ENCODE measurements at places on chromosomes 6 and 20. TPM values are rescaled to one million over a fixed set of nuclear protein-coding genes. Genes with fewer than 3 reads are reported as not detected.
A peak's percentile ranks its signal among the peaks of the same experiment; 100 is the strongest.

DNA sequence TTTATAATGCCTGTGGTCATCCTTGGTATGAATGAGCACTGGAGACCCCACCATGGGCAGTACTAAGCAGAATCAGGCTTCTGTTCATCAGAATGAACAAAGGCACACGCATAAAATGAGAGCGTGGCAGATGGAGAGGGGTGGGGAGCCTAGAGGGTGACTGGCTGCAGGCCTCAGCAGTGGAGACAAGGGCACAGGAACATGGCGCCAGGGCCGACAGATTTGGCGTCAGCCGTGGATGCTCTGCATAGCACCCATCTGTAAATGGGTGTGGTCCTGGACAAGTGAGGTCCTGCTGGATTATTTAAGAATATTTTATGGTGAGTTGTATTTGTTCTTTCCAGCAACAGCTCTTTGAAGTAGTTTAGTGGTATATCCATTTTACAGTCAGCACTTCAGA is 33.1 kb downstream of the E2F3 start:
- peaks cover 9% of the 10 kb centered on the region for H3K36me3 ChIP-seq
- H3K27me3 ChIP-seq: no peaks in the 10 kb centered on the region
- H3K4me3 ChIP-seq: no peak overlapping the region
- H3K4me1 ChIP-seq: peaks cover 22% of the 10 kb centered on the region

GRCh38 chr6:166174031-166174430 is 6.4 kb upstream of the TBXT start:
- H3K36me3 ChIP-seq: no peaks in the 10 kb centered on the region
- H3K27ac ChIP-seq: no peak overlapping the region
- no peak for DNase-seq

- no peaks in the 10 kb centered on the region for H3K4me1 ChIP-seq
- H3K27me3 ChIP-seq: peaks cover 66% of the 10 kb centered on the region
- no peak for DNase-seq
- no peak overlapping the region for H3K27ac ChIP-seq
- no peak overlapping the region for H3K4me3 ChIP-seq
- no peaks in the 10 kb centered on the region for H3K36me3 ChIP-seq
Observed at GRCh38 chr20:57278457-57278856, 12.0 kb upstream of the BMP7 start.

GRCh38 chr20:41392871-41393704 is 26.5 kb upstream of the EMILIN3 start:
- H3K27ac ChIP-seq: no peak overlapping the region
- peaks cover 17% of the 10 kb centered on the region for H3K4me1 ChIP-seq
- H3K36me3 ChIP-seq: no peaks in the 10 kb centered on the region
- no peak for DNase-seq

Gene KCNQ5
- total RNA-seq: 5.5 TPM

- H3K4me3 ChIP-seq: no peak overlapping the region
- H3K27ac ChIP-seq: no peak overlapping the region
- H3K27me3 ChIP-seq: no peaks in the 10 kb centered on the region
Observed at GRCh38 chr6:107369493-107369892, 89.9 kb downstream of the PDSS2 start.

DNA sequence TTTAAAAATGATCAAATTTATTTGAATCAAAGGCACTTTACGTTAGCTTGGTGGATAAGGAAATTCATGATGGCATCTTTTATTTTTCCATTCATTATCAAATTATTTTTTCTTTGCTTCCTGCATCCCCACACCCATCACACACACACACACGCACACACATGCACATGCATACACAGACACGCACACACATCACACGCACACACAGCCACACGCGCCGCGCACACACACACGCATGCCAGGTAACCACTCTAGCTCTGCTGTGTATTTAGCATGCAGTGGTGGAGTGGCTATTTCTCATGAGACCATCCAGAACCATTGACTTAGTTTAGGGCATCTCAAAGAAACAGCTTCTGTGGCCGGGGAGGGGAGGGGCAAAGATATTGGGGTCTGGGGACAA is 47.0 kb downstream of the GNAS start:
- peaks cover 27% of the 10 kb centered on the region for H3K36me3 ChIP-seq
- DNase-seq: peak; percentile 34
- peak overlapping the region; percentile 31 for H3K27ac ChIP-seq
- no peaks in the 10 kb centered on the region for H3K27me3 ChIP-seq
- H3K4me3 ChIP-seq: no peak overlapping the region

Gene LPIN3
- 2.9 TPM for total RNA-seq

Gene BRPF3
- total RNA-seq: 29.4 TPM

Gene BFSP1
- 13.8 TPM for total RNA-seq

GRCh38 chr20:58571693-58572427 is 56.7 kb upstream of the APCDD1L start:
- no peaks in the 10 kb centered on the region for H3K36me3 ChIP-seq
- H3K4me3 ChIP-seq: peak overlapping the region; percentile 23
- DNase-seq: no peak
- peaks cover 41% of the 10 kb centered on the region for H3K4me1 ChIP-seq

Gene GCM1
- total RNA-seq: not detected

DNA sequence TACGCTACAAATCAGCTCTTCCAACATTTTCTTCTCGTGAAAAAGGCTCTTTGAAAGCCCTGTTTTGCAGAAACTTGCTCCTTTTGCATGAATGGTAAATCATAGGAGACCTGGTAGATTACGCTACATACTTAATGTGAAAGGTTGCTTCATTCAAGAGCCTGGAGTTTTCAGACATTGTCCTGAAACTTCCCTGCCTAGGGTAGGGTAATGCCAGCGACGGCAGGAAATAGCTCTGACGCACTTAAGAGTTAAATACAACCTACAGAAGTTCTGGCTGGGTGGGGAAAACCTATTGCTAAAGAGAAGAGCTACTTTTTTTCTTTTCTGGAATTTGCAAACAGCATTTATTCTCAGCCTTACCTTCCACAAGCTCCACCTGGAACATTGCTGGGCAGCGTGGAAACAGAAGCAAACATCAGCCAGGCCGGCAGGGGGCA is 144.5 kb downstream of the LPA start:
- peaks cover 3% of the 10 kb centered on the region for H3K27me3 ChIP-seq

- H3K4me3 ChIP-seq: no peak overlapping the region
- no peak overlapping the region for H3K27ac ChIP-seq
- H3K36me3 ChIP-seq: no peaks in the 10 kb centered on the region
- H3K27me3 ChIP-seq: no peaks in the 10 kb centered on the region
Observed at GRCh38 chr6:164184410-164184809, 769.9 kb downstream of the QKI start.

GRCh38 chr20:21682521-21682954 is 22.9 kb upstream of the PAX1 start:
- no peaks in the 10 kb centered on the region for H3K27me3 ChIP-seq
- no peaks in the 10 kb centered on the region for H3K36me3 ChIP-seq
- H3K27ac ChIP-seq: no peak overlapping the region
- DNase-seq: no peak
- no peak overlapping the region for H3K4me3 ChIP-seq

DNA sequence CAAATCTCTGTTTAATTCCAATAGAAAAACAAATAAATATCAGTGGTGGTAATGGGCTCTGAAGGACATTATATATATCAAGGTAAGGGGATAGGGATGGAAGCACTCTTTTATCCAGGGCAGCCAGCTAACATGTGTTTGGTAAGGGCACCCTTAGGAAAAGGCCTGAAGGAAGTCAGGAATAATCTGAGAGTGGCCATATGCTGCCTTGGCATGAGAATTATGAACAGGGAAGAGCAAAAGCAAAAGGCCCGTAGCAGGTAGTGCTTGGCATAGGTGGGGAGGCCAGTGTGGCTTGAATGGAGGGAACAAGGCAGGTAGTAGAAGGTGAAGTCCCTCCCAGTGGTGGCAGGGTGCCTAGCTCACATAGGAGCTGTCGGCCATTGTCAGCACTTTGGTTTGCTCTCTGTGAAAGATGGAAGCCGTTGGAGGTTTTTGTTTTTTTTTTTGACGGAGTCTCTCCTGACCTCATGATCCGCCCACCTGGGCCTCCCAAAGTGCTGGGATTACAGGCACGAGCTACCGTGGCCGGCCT is 39.6 kb upstream of the CSE1L start:
- H3K4me3 ChIP-seq: no peak overlapping the region
- DNase-seq: no peak
- no peaks in the 10 kb centered on the region for H3K4me1 ChIP-seq
- no peak overlapping the region for H3K27ac ChIP-seq

Gene CD2AP
- 18.1 TPM for total RNA-seq

GRCh38 chr6:4853782-4854511 is 77.7 kb downstream of the CDYL start:
- no peak overlapping the region for H3K4me3 ChIP-seq
- peaks cover 9% of the 10 kb centered on the region for H3K4me1 ChIP-seq
- no peak for DNase-seq
- no peaks in the 10 kb centered on the region for H3K27me3 ChIP-seq
- no peaks in the 10 kb centered on the region for H3K36me3 ChIP-seq
- H3K27ac ChIP-seq: no peak overlapping the region

DNA sequence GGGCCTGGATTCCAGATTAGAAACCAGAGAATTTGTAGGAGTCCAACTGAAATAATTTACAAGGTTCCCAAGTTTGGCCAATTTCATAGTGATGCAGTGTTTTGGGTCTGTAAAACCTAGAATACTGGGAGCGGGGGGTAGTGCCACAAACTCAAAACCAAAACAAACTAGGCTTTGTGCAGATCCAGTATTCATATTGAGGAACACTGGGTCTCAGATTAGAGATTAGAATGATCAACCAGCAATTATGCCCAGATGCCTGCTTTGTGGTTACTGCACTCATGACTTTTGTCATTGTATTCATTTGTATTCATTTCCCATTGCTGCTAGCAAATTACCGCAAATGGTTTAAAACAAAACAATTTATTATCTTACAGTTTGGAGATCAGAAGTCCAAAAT is 3.2 kb upstream of the NDUFAF4 start:
- no peak overlapping the region for H3K27ac ChIP-seq
- H3K4me1 ChIP-seq: peaks cover 19% of the 10 kb centered on the region
- DNase-seq: no peak

DNA sequence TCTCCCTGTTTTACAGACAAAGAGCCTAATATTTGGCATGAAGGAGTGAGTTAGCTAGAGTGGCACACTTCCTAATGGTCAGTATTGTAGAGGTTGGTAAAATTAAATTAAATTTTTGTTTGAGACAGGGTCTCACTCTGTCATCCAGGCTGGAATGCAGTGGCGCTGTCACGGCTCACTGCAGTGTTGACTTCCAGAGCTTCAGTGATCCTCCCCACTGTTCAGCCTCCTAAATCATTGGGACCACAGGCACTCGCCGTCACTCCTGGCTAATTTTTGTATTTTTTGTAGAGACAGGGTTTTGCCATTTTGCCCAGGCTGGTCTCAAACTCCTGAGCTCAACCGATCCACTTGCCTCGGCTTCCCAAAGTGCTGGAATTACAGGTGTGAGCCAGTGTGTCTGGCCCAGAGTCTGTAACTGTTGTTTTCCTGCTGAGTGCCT is 70.9 kb downstream of the SCAND1 start:
- H3K27ac ChIP-seq: peak overlapping the region; percentile 93
- peaks cover 34% of the 10 kb centered on the region for H3K4me1 ChIP-seq
- no peak overlapping the region for H3K4me3 ChIP-seq
- no peak for DNase-seq
- H3K27me3 ChIP-seq: no peaks in the 10 kb centered on the region
- H3K36me3 ChIP-seq: peaks cover 5% of the 10 kb centered on the region

Gene ZNF165
- 0.78 TPM for total RNA-seq

- peaks cover 8% of the 10 kb centered on the region for H3K27me3 ChIP-seq
- H3K4me3 ChIP-seq: no peak overlapping the region
- no peak for DNase-seq
- H3K4me1 ChIP-seq: peaks cover 17% of the 10 kb centered on the region
- H3K36me3 ChIP-seq: no peaks in the 10 kb centered on the region
Observed at GRCh38 chr6:106094261-106094963, 8.3 kb downstream of the PRDM1 start.

- no peak overlapping the region for H3K4me3 ChIP-seq
- H3K27me3 ChIP-seq: no peaks in the 10 kb centered on the region
- H3K36me3 ChIP-seq: peaks cover 4% of the 10 kb centered on the region
Observed at GRCh38 chr6:11142296-11143027, 30.9 kb upstream of the ERVFRD-1 start.

DNA sequence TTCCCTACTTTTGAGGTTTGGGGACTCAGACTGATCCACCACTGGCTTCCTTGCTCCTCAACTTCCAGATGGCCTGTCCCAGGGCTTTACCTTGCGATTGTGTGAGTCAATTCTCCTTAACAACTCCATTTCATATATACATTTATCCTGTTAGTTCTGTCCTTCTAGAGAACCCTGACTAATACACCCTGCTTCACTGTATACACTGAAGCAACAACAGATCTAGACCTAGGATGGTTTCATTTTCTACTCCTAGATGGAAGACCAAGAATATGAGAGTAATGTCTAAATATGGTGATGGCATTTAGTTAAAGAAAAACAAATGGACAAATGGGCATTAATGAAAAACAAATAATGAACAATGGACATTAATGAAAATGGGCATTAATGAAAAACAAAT is 225.6 kb downstream of the LMBRD1 start:
- H3K36me3 ChIP-seq: peaks cover 2% of the 10 kb centered on the region
- H3K27me3 ChIP-seq: no peaks in the 10 kb centered on the region
- H3K4me3 ChIP-seq: no peak overlapping the region
- no peaks in the 10 kb centered on the region for H3K4me1 ChIP-seq

Gene FABP7
- not detected for total RNA-seq
